ENCODE measurements at places on chromosomes 2 and 18.
A peak's percentile ranks its signal among the peaks of the same experiment; 100 is the strongest.

GRCh38 chr2:105815401-105815800, 70.7 kb downstream of the NCK2 start:
- DNase-seq, result no peak

- DNase-seq, result no peak
These were observed 92.0 kb downstream of the WDR7 start for GRCh38 chr18:56743115-56743514.

GRCh38 chr18:42032447-42032846, 77.4 kb downstream of the PIK3C3 start:
- no peak for DNase-seq

DNA sequence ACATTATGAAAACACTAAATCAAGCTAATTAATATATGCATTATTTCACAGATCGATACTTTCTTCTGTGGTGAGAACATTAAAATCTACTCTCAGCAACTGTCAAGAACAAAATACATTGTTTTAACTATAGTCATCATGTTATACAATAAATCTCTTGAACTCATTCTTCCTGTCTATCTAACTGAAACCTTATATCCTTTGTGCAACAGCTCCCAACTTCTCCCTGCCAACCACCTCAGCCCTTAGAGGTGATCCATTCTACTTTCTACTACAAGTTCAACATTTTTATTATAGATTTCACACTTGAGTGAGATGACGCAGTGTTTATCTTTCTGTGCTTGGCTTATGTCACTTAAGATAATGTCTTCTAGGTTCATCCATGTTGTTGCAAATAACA, 535.2 kb upstream of the CRIM1 start:
- no peak for DNase-seq

- peak; percentile 55 for DNase-seq
These were observed 30.6 kb downstream of the ORC4 start for GRCh38 chr2:147989809-147990403.
